ENCODE measurements at places on chromosomes 12 and 14.

DNA sequence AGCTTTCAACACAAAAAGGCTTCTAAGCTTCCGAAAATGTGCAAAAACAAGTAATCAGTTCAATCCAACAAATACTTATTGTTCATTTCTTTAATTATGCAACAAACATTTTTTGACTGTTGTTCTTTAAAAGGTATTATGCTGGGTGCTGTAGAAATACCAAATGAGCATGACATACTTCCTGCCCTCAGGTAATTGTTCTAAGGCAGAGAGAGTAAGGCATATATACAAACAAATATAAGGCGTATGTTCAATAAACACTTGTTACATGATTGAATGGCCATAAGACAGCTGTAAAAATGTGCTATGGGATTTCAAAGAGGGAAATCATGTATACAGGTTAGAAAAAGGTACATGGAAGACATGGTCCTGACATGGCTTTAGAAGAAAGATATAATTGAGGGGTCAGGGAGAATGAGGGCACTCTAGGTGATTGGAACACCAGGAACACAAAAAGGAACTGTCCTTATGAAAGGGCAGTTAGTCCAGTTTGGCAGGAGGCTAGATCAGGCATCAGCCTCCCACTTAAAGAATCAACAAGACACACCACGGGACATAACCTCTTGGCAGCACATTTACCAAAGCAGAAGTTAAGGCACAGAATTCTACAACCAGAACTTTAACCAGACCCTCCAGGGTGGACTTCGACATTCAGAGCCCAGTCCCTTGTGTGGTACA lies 135.8 kb upstream of the SCAF11 start:
- no peak for DNase-seq

GRCh38 chr14:36069535-36069900 lies 107.0 kb downstream of the PTCSC3 start:
- no peak for DNase-seq

DNA sequence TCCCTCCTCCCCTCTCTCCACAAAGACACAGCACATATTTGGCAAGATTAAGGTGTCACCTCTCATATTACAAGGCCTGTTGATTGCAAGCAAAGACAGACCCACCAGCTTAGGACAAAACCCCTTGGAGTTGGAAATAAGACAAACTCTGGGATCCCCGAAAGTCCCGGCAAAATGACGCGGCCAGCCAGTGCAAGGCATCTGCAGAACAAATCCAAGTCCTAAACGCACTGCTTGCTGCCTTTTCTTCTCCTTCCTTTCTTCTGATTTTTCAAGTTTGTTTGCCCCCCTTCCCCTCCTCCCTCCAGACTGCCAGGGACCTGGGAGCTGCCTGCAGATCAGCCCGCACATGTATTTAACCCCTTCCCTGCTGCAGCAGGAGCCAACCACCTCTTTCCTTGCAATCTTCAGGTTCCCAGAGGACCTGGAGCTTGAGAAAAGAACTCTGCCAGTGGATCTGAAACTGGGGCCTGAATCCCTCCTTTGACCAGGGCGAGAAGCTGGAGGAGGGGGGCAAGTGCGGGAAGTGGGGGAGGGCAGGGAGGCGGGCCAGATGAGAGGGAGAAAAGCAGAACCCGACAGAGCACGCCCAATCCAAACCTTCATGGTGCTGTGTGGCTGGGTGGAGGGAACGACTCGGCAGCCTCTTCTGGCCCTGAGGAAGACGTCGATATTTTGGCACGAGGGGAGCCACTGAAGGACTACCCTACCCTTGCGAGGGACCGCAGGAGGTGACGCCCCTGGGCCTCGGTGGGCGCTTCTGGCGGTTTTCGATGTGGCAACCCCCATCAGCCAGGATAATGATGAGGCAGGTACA lies 2.0 kb upstream of the NTF3 start:
- DNase-seq = no peak

DNA sequence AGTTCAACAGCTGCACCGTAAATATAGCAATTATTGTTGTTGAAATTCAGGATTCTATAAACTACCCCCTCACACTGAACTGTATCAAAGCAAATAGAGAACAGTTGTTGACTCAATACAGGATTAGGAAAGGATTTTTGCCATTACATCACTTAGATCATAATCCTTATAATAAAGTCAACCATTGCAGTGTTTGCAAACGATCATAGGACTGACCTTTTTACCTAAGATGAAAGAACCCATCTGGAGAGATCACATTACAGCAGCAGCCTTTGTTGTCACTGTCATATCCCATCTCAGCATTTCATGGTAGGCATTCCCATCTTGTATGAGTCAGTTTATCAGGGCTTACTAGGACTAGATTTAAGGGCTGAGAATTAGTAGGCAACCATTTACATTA lies 96.1 kb downstream of the IPO8 start:
- DNase-seq = no peak

DNA sequence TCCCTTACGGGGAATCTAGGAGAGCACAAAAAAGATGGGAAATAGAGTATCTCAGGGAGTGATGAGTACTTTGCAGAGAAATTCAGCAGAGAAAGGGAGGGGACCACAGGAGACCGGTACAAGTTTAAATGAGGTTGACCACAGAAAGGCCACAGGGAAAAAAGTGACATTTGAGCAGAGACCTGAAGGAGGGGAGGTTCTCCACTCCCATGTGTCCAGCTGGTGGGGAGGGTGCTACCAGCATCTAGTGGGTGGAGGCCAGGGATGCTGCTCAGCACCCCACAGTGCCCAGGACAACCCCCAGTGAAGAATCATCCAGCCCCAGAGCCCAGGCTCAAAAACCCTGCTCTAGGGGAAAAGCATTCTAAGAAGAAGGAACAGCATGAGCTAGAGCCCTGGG lies 34.6 kb downstream of the TESC start:
- no peak for DNase-seq

DNA sequence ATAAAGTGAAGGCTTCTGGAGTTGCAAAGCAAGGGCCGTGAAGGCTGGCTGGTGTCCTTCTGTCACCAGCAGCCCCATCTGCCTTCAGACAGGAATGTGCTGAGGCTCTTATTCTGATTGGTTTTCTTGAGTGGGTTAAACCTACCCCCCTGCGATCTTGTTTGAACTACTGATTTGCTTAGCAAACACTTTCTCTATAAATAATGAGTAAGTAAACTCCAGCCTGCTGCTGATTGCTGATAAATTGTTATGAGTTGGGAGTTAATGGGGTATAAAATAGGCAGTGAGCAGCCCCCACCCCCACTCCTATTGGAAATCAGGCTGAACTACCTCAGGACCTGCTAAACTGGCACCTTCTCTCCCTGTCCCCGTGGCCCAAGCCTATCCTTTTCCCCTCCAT lies 146.1 kb upstream of the NOS1 start:
- DNase-seq = no peak

DNA sequence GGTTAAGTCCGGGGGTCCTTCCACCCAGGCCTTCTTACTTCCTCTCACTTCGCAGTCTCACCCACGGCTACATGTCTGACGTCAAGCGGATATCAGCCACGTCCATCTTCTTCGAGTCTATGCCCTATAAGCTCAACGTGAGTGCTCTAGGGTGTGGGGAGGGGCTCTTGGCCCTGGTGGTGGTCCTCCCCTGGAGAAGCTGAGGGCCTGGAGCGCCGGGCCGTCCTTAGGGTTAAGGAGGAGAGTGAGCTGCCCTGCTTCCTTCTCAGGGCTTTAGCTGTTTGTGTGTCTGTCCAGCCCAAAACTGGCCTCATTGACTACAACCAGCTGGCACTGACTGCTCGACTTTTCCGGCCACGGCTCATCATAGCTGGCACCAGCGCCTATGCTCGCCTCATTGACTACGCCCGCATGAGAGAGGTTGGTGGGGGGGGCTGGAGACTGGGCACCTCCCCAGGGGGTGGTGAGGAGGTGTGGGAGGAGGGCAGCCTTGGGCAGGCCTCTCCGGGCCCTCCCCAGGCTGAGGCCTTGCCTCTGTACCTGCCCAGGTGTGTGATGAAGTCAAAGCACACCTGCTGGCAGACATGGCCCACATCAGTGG lies 2.7 kb downstream of the SHMT2 start:
- no peak for DNase-seq

GRCh38 chr12:31951008-31951407 lies 8.2 kb upstream of the RESF1 start:
- no peak for DNase-seq

- no peak for DNase-seq
These were observed 1106.8 kb downstream of the AACS start for GRCh38 chr12:126171937-126172559.

GRCh38 chr14:65096323-65097089 lies 5.8 kb downstream of the MAX start:
- no peak for DNase-seq

GRCh38 chr14:28012629-28013415 lies 753.8 kb upstream of the FOXG1 start:
- no peak for DNase-seq

DNA sequence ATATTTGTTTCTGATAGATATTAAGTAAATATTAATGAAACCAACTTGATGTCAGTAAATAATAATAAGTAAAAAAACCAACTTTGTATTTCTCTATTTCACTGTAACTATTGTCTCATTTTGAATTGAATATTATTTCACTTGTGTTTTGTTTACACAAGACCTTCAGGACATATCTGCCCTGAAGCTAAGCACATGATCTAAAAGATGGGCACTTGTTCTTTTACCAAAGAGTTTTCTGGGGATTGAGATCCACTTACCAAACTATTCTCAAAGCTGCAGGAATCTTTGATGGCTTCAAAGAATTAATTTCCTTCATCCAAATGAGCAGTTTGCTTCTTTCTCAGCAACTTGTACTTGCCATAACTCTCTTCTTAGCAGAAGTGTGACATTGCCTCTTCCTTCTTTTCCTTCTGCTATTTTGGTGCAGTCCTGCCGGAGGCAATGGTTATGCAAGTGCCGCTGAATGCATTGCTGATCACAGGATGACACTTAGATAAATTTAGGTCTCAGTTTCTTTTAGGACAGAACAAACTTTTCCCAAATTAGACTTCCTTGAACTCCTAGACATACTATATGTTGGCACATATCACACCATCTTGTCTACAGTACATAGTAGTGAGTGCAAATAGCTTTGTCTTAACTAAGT lies 9.2 kb downstream of the FAR2 start:
- DNase-seq = no peak

DNA sequence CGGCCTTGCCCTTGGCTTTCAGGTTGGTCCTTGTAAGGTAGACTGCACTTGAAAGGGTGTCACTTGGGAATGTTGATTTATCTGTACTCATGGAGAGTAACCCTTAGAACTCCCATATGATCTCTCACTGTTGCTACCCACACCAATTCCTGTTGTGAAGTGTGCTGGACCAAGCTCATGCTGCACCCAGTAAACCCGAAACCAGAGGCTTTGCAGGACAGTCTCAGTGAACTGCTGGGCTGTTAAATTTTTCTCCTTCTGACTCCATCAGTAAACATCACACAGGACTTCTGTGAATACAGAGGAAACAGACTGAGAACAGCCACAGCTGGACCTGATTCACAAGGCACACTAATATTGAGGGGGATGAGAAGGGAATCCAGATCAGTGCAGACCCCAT lies 783.0 kb downstream of the TMEM121 start:
- DNase-seq = no peak

DNA sequence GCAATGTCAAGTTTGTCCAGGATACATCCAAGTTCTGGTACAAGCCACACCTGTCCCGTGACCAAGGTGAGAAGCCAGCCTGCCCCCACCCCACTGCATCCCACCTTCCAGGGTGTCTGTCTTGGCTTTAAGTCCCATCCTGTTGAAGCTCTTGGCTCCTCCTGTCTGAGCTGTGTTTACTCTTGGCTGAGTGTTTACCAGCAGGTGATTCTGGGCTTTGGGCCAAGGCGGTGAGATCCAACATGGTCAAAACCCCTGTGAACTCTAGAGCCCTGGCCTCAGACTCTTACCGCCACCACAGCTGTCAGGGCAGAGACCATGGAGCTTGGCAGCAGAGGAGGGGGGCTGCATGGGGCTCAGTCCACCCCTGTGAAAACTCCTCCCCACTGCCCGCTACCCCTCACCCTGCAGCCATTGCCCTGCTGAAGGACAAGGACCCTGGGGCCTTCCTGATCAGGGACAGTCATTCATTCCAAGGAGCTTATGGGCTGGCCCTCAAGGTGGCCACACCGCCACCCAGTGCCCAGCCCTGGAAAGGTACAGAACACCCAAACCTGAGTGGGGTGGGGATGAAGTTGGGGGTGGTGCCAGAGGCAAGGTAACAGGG lies 11.6 kb downstream of the TNS2 start:
- DNase-seq = no peak
